ENCODE measurements at places on chromosomes 16 and 17. TPM values are rescaled to one million over a fixed set of nuclear protein-coding genes. Genes with fewer than 3 reads are reported as not detected.

- no peak for DNase-seq
Measured at GRCh38 chr16:5386989-5387388, 289.4 kb upstream of the EEF2KMT start.

DNA sequence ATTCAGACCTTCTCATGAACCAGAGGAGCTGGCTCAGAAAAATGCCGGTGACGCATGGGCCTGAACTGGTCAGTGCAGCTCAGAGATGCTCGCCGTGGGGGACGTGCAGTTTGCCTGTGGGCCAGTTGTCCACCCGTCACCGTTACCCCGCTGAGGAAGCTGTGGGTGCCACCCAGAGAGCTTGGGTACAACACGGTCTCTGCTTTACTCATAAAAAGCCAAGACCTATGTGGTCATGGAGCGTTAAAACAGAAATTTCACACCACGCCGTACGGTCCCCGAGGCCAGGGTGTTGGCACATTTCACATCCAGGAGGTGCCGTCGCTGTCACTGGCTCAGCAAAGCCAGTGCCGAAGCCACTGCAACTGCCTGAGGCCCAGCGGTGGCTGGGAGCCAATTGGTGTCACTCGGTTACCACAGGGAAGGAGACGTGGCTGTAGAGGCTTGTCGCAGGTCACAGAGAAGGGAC is 120.9 kb downstream of the METRNL start:
- DNase-seq: peak; percentile 37

Gene DNAAF8
- total RNA-seq: 0.91 TPM

GRCh38 chr17:58997756-58998553 is 108.7 kb downstream of the TRIM37 start:
- no peak for DNase-seq

DNA sequence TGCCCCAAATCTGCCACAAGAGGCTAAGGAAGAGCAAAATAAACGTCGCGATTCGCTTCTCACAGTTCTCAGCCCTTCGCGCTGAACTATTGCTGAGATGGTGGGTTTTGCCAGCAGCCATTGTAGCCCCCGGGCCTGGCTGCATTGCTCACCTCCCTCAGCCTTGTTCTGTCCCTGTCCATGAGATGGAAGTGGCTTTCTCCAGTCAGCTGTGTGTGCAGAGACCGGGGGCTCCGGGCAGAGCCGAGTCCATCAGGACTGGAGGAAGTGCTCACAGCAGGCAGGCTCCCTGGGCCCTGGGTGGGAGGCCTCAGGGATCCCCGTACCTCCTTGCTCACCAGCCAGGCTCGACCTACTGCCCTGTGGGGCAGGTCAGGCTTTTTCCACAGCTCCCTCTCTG is 27.6 kb upstream of the CAPN15 start:
- no peak for DNase-seq

Gene SEPTIN12
- not detected for total RNA-seq

Gene CSH1
- total RNA-seq: not detected

Gene TP53TG3B
- not detected for total RNA-seq

DNA sequence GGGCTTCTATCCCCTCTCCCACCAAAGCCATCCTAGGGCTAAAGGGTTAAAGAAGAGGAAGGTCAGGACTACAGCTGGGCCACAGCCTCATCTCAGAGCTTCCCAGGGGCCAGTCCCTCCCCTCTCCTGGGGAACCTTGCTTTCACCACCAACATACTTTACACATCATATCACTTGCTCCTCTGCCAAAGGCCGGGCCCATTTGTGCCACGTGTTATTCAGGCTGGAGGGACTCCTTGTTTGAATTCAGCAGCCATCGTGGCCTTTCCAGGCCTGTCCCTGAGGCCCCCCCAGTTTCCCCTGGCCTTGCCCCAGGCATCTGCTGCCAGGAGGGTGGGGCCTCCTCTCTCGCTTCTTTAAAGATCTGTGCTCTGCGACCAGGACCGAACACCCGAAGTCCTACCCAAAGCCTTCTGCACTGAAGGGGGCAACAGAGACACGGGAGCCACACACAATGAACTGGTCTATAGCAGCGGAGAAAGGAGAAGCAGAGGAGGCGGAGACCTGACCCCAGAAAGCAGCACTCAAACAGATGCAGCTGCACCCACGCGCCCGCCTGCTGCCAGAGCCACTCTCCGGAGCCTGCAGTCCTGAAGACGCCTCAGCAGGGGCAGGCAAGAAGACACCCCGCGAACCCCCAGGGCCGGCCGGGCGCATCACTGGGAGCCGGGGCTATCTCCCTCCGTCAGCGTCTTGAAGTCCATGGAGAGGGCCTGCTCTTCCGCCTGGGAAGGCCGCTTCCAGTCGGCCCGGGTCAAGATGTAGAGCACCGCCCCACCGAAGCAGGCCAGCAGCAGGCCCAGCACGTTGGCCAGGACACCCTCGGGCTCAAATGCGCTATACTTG is 12.1 kb downstream of the CYB561 start:
- peak; percentile 83 for DNase-seq

DNA sequence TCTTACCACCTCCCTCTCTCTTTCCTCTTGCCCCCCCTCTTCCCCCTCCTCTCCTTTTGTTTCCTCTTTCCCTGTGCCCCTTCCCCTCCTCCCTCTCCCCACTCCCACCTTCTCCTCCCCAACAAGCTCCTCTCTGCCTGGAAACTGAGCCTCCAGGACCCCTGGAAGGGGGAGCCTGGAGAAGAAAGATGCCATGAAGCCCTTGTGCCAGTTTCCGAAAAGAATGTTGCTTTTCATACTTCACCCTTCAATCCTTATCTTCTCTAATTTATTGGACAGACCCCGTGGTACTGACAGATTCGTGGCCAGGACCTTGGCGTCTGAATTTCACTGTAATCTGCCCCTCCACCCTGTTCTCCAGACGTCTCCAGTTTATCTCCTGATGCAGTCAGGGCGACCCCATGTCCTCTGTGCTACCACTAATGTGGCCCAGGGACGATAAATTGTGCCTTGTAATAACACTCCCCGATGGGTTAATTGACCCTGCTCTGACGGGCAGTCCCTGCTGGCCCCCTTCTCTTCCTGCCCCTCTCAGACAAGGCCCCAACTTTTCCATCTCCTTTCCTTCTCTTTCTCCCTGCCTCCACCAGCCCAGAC is 138.4 kb upstream of the GSE1 start:
- DNase-seq: no peak

GRCh38 chr16:89018282-89019158 is 41.5 kb upstream of the CBFA2T3 start:
- no peak for DNase-seq

Gene CD300LF
- total RNA-seq: not detected

- peak; percentile 25 for DNase-seq
Measured at GRCh38 chr17:37130984-37131446, 182.3 kb downstream of the AATF start.

Gene CA10
- not detected for total RNA-seq

GRCh38 chr17:13646969-13647542 is 45.3 kb upstream of the HS3ST3A1 start:
- DNase-seq: no peak

DNA sequence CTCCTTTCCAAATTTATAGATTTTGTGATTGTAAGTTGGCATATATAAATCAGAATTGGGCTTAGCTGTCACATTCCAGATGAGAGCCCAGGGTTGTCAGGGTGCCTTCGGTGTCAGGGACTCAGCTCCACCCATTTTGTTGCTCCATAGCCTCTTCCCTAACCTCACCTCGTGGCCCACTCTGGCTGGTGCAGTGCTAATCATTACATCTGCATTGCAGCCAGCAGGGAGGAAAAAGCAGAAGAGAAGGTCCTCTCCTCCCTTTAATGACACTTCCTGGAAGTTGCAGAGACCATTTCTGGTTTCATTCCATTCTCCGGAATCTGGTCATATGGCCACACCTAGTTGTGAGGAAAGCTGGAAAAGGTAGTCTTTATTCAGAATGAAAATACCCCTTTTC is 113.3 kb downstream of the CCT6B start:
- DNase-seq: no peak

Gene MT1E
- 24.7 TPM for total RNA-seq

DNA sequence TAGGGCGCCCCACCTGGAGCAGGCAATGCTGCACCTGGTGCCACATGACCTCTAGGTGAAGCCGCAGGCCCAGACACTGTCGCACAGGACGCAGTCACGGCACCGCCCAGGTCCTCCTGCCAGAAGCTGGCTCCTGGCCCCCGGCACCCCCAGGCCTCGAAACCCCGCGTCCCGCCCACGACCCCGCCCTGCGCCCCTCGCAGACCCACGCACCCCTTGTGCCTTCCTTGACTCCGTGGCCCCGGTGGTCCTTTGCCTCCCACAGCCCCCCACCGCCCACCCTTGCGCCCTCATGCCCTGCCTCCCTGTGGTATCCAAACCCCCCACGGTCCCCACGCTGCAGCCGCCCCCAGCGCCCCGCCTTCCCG is 6.3 kb upstream of the C1QTNF8 start:
- DNase-seq: no peak

Gene OR3A3
- not detected for total RNA-seq

Gene OR4D2
- not detected for total RNA-seq

GRCh38 chr16:48511071-48511540 is 98.9 kb downstream of the N4BP1 start:
- DNase-seq: peak; percentile 24

DNA sequence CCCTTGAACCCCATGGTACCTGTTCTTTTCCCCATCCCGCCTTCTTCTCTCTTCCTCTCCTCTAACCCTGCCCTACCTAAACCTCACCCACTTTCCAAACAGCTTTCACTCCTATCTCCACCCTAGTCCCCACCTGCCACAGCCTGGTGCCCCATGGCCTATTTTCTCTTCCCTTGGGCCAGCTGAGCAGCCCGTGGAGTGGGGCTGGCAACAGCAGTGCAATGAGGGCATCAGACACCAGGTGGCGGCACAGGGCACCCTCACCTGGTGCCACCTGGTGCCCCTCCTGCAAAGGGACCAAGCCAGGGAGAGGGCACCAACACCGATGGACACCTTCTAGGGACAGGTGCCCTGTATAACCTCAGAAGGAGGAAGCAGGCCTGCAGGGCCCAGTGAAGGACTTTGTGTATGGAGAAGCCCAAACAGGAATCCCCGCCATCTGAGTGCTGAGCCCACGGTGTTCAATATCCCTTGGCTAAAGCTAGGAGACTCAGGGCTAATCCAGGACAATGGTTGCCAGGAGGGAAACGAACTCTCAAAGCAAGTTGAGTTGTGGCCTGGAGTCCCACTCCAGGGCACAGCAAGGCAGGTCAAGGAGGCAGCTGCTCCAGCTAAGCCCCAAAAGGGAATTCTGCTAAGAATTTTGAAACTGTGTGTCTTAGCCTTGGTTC is 4.0 kb upstream of the ABCC3 start:
- no peak for DNase-seq
